ENCODE measurements at places on chromosomes 2 and 18.
A peak's percentile ranks its signal among the peaks of the same experiment; 100 is the strongest.

DNA sequence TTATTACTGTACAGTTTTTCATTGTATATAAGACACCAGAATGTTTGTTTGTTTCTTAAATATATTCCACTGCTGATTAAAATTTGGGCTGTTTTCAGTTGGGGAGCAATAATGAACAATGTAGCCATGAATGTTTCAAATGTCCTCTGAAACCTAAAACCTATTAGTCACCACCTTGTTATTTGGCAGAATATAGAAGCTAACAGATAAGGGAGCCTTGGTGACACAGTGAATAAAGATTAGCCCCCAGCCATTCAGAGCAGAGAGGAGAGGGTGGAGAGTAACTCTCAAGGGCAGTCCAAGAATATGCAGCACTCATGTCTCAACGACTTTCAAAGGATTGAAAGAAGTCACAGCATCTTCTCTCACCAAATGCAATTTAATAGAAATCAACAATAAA lies 43.1 kb upstream of the ATP8B1 start:
- DNase-seq = no peak

- DNase-seq = no peak
Observed at GRCh38 chr18:72225958-72226357, 318.2 kb downstream of the CBLN2 start.

DNA sequence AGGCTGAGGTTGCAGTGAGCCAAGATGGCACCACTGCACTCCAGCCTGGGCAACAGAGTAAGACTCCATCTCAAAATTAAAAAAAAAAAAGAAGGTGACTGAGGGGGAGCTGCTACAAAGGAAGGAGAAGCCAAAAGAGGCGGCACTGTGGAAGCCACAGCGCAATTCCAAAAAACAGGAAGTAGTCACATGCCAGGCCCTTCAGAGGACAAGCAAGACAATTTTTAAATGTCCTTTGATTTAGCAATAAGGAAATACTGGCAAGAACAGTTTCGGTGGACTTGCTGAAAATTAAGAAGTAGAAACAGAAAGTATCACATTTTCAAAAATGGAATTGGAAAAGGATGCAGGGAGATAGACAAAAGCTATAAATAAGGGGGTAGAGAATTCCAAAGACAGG lies 122.8 kb downstream of the OSBPL1A start:
- DNase-seq = no peak

GRCh38 chr2:178473373-178473772 lies 5.0 kb downstream of the FKBP7 start:
- no peak for DNase-seq

GRCh38 chr2:234679301-234679740 lies 182.4 kb upstream of the ARL4C start:
- no peak for DNase-seq

DNA sequence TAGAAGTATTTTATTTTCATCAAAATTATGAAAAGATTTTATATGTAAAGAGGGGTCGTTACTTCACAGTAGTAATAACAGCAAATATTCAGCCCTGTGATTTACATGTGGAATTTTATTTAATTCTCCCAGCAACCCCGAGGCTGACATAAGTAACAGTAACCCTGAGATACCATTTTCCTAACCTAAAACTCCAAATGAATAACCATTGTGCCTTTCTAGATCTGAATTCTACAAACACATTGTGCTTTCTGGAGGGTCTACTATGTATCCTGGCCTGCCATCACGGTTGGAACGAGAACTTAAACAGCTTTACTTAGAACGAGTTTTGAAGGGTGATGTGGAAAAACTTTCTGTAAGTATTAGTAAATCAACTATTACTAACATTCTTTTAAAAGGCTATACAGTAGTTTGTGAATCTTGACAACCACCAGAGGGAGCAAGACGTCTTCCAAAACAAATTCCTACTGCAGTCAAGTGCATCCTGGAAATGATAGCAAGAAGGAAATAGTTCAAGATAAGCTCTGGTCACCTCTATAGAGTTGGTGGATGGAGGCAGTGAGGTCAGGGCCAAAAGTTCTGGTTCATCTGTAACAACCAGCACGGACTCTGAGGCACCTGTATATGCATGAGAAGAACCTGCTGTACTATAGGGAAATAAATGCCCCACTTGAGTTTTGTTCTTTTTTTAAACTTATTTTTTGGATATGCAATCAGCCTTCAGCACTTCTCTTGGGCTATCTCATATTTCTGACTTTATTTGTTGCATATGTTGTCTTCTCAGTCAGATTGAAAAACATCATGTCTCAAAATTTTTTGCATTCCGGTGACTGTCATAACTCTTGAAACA lies 37.4 kb downstream of the ACTR2 start:
- DNase-seq = peak; percentile 68

GRCh38 chr2:195419033-195419432 lies 238.0 kb upstream of the SLC39A10 start:
- DNase-seq = no peak

- no peak for DNase-seq
Observed at GRCh38 chr2:27509326-27509725, 12.7 kb downstream of the GCKR start.

GRCh38 chr18:70190529-70190928 lies 15.0 kb downstream of the RTTN start:
- DNase-seq = no peak
